Type B pancreatic cell (in vitro differentiated cells): ENCODE measurements at places on chromosomes 12 and 14.
A peak's percentile ranks its signal among the peaks of the same experiment; 100 is the strongest.

DNA sequence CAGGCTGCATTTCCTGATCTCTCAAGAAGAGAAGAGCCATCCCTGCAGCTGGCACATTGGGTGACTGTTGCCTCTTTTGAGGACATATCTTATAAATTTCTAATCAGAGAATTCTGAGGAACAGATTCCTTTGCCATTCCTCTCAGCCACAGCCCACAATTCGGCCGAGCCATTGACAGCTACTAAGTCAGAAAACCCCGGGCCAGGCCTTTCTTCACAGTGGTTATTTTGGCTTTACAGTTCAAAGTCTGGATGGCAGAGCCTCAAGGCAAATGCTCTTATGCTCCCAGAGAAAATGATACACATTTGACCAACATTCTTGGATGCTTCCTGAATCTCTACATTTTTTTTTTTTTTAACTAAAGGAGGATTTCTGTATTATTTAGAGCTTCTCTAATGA lies 138.4 kb upstream of the FRMD6 start:
- peaks cover 24% of the 10 kb centered on the region for H3K27me3 ChIP-seq
- H3K4me3 ChIP-seq: no peak overlapping the region
- no peak overlapping the region for H3K27ac ChIP-seq
- peaks cover 3% of the 10 kb centered on the region for H3K36me3 ChIP-seq
- peaks cover 39% of the 10 kb centered on the region for H3K4me1 ChIP-seq

DNA sequence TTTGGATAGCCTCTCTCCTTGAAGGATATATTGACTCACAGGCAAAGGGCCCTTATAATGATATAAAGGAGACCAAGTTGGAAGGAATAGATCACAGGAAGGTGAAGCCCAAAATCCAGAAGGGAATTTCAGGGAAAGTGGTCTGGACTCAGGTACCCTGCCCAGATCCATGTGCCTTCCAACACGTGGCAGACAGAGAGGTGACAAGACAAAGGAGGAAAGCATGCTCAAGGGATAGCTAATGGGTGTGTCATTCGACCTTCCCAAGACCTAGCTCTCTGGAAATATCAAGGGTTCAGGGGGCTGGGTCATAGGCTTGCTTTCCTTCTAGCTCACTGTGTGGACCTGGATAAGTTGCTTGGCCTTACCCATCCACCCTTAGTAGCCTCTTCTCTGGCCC lies 214.3 kb downstream of the ZFP36L1 start:
- H3K27me3 ChIP-seq: no peaks in the 10 kb centered on the region
- H3K36me3 ChIP-seq: peaks cover 21% of the 10 kb centered on the region
- H3K27ac ChIP-seq: peak overlapping the region; percentile 93
- no peak overlapping the region for H3K4me3 ChIP-seq
- DNase-seq: no peak

DNA sequence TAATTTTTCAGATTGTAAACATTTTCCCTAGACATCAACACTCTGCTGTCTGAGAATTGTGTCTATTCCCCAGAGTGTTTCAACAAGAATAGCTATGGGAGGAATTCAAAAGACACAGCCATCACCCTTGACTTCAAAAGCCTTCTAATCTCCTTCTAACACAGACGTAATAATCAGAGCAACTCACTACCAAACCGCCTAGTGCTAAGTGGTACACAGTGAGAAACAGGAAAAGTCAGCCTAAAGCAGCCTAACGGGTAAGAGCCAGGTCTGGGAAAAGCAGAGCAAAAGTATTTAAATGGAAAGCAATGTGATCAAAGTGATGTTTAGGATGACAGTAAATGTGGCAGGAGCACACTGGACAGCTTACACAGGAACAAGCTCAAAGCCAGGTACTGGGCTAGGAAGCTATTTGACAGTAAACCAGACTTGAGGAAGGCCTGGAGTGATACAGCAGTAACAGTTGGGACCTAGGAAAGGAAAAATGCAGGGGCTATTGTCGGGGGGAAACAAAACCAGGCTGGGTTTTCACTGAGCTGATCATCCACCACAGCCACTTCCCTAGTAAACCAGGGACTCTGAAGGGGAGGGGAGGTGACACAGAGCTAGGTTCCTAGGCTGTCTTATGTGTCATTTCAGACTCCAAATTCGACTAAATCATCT lies 29.4 kb downstream of the CORO1C start:
- H3K27me3 ChIP-seq: no peaks in the 10 kb centered on the region
- DNase-seq: no peak
- peaks cover 69% of the 10 kb centered on the region for H3K4me1 ChIP-seq

- no peaks in the 10 kb centered on the region for H3K27me3 ChIP-seq
- DNase-seq: no peak
- H3K4me1 ChIP-seq: peaks cover 22% of the 10 kb centered on the region
- peaks cover 26% of the 10 kb centered on the region for H3K36me3 ChIP-seq
- H3K4me3 ChIP-seq: no peak overlapping the region
Measured at GRCh38 chr12:116087399-116087798, 190.1 kb downstream of the MED13L start.

DNA sequence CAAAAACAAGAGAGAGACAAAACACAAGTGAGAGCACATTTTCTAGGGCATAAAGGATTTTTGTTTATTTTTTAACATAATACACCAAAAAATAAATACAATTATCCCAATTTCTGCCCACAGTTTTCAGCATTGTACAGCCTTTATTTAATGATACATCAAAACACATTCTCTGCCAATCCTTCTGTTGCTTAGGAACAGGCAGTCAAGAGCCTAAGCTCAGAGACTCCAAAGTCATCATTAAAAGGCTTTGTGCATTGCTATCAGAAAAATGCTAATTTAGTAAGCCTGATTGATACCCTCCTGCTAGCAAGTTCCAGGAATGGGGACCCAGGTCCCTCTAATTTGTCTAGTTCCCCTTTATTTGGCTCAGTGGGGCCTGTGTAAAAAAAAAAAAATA lies 536.5 kb downstream of the RPS29 start:
- peaks cover 40% of the 10 kb centered on the region for H3K27me3 ChIP-seq
- no peak for DNase-seq
- no peaks in the 10 kb centered on the region for H3K36me3 ChIP-seq
- H3K27ac ChIP-seq: no peak overlapping the region
- peaks cover 23% of the 10 kb centered on the region for H3K4me1 ChIP-seq

GRCh38 chr12:127358888-127359287 lies 908.1 kb upstream of the TMEM132C start:
- no peak for DNase-seq
- no peaks in the 10 kb centered on the region for H3K4me1 ChIP-seq
- peaks cover 5% of the 10 kb centered on the region for H3K27me3 ChIP-seq

- H3K4me1 ChIP-seq: no peaks in the 10 kb centered on the region
- peaks cover 4% of the 10 kb centered on the region for H3K36me3 ChIP-seq
- no peak for DNase-seq
- peak overlapping the region; percentile 95 for H3K27ac ChIP-seq
- H3K4me3 ChIP-seq: peak overlapping the region; percentile 70
Measured at GRCh38 chr12:12582193-12582881, 19.7 kb upstream of the DUSP16 start.

DNA sequence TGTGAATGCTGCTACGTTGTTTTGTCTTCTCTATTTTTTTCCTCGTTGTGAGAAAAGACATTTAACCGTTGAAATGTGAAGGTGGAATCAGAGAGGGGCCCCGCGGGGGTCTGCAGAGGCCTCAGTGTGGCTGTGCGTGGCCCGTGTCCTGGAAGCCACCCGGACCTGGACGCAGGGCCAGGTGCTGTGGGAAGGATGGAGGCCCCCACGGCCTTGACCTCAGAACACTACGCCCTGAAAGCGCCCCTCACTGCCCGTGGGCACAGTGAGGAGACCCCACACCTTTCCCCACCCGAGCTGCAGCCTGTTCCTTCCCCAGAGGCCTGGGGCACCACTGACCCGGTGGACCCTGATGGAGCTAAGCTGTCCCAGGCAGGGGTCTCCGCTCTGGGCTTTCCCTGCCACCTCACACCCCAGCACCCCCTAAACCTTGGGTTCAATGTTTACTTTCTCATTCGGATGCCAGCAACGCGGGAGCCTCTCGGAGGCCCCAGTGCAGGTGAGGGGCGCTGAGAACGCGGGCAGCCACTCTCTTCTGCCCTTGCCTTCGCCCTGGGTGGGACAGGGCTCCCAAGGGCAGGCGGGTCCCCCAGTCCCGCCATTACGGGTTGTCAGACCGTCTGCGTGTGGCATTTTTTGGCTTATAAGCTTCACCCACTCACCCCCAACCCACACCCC lies 26.9 kb downstream of the SETD1B start:
- H3K4me1 ChIP-seq: no peaks in the 10 kb centered on the region
- no peak overlapping the region for H3K4me3 ChIP-seq
- DNase-seq: no peak
- no peak overlapping the region for H3K27ac ChIP-seq
- H3K27me3 ChIP-seq: no peaks in the 10 kb centered on the region

DNA sequence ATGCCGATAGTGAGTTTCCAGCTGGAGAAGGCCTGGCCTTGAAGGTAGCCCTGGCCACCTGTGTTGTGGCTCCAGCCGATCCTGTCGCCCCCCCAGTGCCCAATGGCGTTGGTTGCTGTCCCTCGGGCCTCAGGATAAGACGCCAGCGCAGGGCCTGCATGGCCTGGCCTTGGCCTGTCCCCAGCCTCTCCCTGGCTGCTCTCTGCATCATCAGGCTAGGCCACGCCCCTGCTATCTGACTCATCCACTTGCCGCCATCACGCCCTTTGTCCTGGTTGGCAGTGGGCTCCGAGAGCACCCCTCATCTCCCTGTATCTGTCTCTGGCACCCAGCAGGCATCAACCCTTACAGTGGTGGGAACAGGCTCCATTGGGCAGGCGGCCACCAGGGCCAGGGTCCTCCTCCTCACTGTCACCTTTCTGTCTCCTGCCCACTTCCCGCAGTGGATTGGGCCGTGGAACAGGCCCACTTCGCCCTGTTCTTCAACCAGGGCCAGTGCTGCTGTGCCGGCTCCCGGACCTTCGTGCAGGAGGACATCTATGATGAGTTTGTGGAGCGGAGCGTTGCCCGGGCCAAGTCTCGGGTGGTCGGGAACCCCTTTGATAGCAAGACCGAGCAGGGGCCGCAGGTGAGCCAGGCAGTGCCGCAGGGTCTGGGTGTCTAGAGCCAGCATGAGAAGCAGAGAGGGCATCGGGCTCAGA lies 25.6 kb downstream of the ALDH2 start:
- no peaks in the 10 kb centered on the region for H3K36me3 ChIP-seq
- H3K27ac ChIP-seq: no peak overlapping the region
- H3K4me3 ChIP-seq: no peak overlapping the region
- no peak for DNase-seq
- no peaks in the 10 kb centered on the region for H3K27me3 ChIP-seq

- peaks cover 6% of the 10 kb centered on the region for H3K27me3 ChIP-seq
- peaks cover 24% of the 10 kb centered on the region for H3K4me1 ChIP-seq
- H3K27ac ChIP-seq: peak overlapping the region; percentile 20
- DNase-seq: no peak
Measured at GRCh38 chr12:98123021-98123461, 392.3 kb upstream of the TMPO start.

- H3K4me3 ChIP-seq: peak overlapping the region; percentile 95
- peaks cover 15% of the 10 kb centered on the region for H3K4me1 ChIP-seq
- peak; percentile 69 for DNase-seq
- peak overlapping the region; percentile 87 for H3K27ac ChIP-seq
Measured at GRCh38 chr12:752695-753610, 574 bp downstream of the WNK1 start.

- H3K36me3 ChIP-seq: peaks cover 13% of the 10 kb centered on the region
- no peaks in the 10 kb centered on the region for H3K27me3 ChIP-seq
- H3K4me3 ChIP-seq: no peak overlapping the region
- peaks cover 38% of the 10 kb centered on the region for H3K4me1 ChIP-seq
- DNase-seq: peak; percentile 71
Measured at GRCh38 chr14:44962334-44963043, 499 bp downstream of the TOGARAM1 start.

GRCh38 chr14:73789989-73790581 lies 61.5 kb upstream of the PTGR2 start:
- no peaks in the 10 kb centered on the region for H3K36me3 ChIP-seq
- no peaks in the 10 kb centered on the region for H3K27me3 ChIP-seq
- no peak for DNase-seq
- peak overlapping the region; percentile 23 for H3K4me3 ChIP-seq
- peak overlapping the region; percentile 62 for H3K27ac ChIP-seq

GRCh38 chr14:75259510-75259855 lies 19.1 kb upstream of the FOS start:
- H3K27me3 ChIP-seq: no peaks in the 10 kb centered on the region
- H3K4me3 ChIP-seq: peak overlapping the region; percentile 91
- H3K27ac ChIP-seq: peak overlapping the region; percentile 99
- peaks cover 42% of the 10 kb centered on the region for H3K4me1 ChIP-seq
- H3K36me3 ChIP-seq: no peaks in the 10 kb centered on the region

- no peaks in the 10 kb centered on the region for H3K36me3 ChIP-seq
- no peak overlapping the region for H3K27ac ChIP-seq
- H3K4me3 ChIP-seq: no peak overlapping the region
Measured at GRCh38 chr12:30698346-30698745, 2.7 kb upstream of the IPO8 start.

DNA sequence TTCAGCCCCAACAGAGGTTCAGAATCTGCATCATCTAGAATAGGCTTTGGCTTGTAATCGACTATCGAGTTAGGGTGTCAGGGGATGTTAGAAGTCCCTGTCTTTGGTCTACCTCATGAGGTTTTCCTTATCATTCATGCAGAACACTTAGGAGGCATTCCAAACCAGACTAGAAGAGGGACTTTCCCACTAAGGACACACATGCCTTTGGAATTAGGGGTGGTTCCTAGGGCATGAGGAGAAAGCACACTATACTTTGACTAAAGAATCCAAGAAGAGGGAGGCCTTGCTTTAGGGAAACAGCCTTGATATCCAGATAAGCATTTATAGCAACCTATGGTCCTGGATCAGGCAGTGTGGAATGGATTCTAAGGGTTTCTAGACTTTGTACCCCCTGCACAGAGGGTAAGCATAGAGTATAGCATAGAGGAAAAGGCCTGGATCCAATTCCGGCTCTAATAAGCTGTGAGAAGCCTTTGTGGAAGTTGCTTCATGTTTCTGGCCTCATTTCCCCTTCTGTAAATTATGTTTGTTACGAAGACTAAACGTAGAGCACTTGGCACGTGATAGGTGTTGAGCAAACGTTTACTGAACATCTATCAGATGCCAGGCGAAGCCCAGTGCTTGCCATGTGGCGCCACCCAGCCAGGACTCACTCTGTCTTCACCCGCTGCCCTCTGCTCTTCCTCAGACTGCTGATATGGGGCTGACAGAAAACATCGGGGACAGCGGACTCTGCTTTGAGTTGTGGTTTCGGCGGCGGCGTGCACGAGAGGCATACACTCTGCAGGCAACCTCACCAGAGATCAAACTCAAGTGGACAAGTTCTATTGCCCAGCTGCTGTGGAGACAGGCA lies 13.2 kb downstream of the ZNF219 start:
- H3K27ac ChIP-seq: no peak overlapping the region
- H3K4me3 ChIP-seq: no peak overlapping the region
- H3K36me3 ChIP-seq: peaks cover 26% of the 10 kb centered on the region
- H3K27me3 ChIP-seq: no peaks in the 10 kb centered on the region

GRCh38 chr12:43921666-43922337 lies 85.9 kb downstream of the TMEM117 start:
- no peak overlapping the region for H3K4me3 ChIP-seq
- no peaks in the 10 kb centered on the region for H3K4me1 ChIP-seq
- no peak for DNase-seq
- H3K27me3 ChIP-seq: no peaks in the 10 kb centered on the region
- H3K27ac ChIP-seq: no peak overlapping the region

- H3K27ac ChIP-seq: no peak overlapping the region
- H3K4me3 ChIP-seq: no peak overlapping the region
- no peaks in the 10 kb centered on the region for H3K27me3 ChIP-seq
- peaks cover 18% of the 10 kb centered on the region for H3K36me3 ChIP-seq
- no peaks in the 10 kb centered on the region for H3K4me1 ChIP-seq
Measured at GRCh38 chr14:89607453-89607852, 190.4 kb upstream of the FOXN3 start.
